AG09319 (cell line): ENCODE measurements at places on chromosomes 5 and 9.

- no peak for DNase-seq
Measured at GRCh38 chr5:127810017-127810416, 106.8 kb downstream of the CCDC192 start.

DNA sequence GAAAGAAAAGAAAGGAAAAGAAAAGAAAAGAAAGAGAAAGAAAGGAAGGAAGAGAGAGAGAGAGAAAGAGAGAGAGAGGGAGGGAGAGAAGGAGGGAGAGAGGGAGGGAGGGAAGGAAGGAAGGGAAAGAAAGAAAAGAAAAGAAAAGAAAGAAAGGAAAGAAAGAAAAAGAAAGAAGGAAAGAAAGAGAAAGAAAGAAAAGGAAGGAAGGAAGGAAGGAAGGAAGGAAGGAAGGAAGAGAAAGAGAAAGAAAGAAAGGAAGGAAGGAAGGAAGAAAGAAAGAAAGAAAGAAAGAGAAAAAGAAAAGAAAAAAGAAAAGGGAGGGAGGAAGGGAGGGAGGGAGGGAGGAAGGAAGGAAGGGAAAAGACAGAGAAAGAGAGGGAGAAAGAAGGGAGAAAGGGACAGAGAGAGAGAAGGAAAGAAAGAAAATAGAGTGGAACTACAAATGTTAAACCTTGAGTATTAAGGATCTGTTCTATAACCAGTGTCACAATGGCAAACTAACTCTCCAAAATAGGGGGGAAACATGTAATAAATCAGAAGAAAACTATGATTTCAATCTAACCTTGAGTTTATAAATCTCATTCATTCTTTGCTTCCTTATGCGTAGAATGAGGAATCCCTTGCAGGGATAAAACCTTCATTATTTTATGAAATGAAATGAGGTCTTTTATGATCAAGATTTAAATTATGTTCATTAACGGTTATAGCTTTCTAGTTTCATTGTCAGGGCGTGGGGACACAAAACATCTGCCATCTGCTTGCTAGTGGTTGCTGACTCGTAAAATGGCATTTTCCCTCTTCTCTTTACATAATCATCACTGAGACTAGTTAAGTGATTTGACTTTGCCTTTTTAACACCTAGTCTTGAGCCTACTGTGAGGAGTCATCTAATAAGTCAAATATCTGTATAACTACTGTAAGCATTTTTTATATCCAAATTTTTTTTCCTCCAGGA, 40.7 kb upstream of the RAD23B start:
- DNase-seq: no peak

DNA sequence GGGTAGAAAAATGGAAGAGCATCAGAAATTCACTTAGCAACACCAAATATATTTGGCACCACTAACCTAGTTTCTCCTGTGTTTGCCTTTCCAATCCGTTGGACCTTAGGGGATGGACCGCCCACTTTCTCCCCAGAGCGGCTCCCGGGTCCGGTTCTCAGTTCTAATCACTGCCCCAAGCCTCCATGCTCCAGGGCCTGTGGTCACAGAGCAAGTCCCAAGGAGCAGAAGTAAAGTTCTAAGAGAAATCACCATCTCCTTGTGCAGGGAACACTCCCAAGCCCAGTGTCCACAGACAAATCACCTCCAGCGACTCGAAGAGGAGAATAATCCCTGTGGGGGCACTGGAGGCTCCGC, 728 bp upstream of the SLC1A1 start:
- no peak for DNase-seq

GRCh38 chr5:60143942-60144549, 250.5 kb upstream of the PDE4D start:
- DNase-seq: no peak

GRCh38 chr5:35487233-35488025, 130.2 kb upstream of the SPEF2 start:
- no peak for DNase-seq

DNA sequence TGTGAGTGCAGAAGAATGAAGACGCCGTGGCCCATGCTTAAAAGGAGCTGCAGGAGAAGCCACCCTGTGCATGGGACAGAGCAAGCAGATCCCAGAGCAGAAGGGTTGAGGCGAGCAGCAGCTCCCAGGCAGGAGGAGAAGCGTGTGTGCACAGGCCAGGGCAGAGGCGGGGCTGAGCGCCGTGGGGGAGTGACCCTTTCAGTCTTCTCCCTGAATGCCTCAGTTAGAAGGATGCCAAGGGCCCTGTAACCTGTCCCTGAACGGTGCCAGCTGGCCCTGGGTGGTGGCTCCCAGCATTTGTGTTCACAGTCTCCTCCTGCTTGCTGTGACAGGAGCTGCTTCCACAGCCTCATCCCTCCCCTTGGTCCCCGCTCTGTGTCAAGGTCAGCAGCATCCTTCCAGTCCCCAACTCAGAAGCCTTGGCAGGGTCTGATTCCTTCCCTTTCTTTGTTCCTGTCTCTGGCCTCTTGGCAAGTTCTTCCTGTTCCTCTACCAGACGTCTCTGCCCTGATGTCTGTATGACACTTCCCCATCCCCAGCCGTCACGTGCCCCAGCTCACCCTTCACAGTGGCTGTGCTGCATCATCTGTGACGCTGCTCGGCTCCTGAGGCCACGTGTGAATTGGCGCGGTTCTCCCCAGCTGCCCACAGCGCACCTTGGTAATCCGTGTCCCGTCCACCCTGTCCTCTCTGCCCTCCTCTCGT, 5.2 kb downstream of the EXOC3 start:
- no peak for DNase-seq

DNA sequence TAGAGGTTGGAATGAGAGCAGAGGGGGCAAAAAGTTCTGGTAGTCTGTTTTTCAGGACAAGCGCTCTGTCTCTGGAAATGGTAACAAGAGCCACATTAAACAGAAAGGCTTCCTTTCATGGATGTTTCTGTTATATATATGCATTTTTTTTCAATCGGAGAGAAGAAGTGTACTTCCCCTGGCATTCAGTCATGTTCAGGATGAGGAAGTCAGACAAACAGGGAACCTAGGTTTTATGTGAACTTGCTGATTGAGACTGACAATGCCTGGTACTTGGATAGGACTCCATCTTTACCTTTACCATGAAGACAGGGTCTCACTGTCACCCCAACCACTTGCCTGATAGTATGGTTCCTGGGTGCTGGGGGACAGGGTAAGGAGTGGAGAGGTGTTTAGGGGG, 30.1 kb upstream of the ZBED3 start:
- DNase-seq: no peak

GRCh38 chr9:14515571-14516198, 177.5 kb downstream of the ZDHHC21 start:
- no peak for DNase-seq

DNA sequence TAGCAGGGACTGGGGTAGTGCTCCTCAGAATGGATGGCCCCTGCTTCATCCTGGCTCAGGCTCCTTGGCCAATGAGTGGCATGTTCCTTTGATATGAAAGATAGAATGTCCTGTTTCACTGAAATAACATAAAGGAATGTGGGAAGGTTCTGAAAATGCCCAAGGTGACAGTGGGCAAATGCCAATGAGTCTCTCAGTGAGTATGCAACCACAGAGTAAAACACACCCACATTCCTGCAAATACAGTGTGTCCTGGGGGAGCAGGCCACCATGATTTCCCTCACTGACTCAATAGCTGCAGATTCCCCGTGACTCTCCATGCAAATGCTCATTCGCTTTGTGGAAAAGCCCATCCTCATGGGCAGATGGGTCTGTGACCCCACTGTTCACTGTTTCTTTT, 36.4 kb downstream of the ZNF366 start:
- no peak for DNase-seq

DNA sequence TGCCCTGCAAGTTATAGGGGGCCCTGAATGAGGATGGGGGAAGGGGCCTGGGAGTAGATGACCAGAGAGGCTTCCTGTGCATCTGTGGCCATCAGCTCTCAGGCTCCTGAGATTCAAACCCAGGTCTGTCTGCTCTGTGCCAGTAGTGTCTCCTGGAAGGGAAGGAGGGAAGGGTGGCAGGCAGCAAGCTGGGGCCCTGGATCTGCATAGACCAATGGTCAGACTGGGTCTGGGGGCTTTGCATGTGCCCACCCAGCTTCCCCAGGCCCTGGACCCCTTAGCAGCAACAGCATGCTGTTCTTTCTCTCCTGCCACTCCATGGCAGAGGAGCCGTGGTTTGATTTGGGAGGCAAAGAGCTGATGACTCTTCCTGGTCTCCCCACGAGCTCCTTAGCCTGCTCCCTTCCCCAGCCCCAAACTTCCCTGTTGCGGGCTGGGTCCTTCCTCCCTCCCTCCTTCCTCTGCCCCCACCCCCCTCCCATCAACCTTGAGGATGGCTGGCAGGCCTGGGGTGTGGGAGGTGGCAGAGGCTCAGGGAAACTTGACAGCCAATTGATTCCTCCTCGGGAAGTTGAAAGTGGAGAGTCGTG, 31.6 kb downstream of the DAB2IP start:
- no peak for DNase-seq

GRCh38 chr9:34694811-34695210, 3.7 kb upstream of the CCL19 start:
- no peak for DNase-seq

GRCh38 chr5:172940268-172941066, 18.8 kb upstream of the RPL26L1 start:
- no peak for DNase-seq

GRCh38 chr5:122864842-122865241, 19.4 kb downstream of the SNX24 start:
- no peak for DNase-seq

DNA sequence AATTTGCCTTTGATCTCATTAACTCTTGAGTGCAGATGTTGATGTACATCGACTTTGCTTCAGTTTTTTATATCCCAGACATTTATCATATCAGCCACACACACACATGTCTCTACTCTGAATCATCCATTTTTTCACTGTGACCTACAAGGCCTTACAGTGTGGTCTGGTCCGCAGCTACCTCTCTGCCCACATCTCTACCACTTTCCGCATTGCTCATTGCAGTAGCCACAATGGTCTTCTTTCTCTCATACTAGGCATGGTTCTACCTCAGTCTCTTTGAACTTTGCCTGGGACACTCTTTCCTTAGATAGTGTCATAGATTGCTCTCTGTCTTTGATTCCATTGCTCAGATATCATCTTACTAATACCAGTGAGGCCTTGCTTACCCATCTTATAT, 87.9 kb upstream of the FSD1L start:
- no peak for DNase-seq

- no peak for DNase-seq
Measured at GRCh38 chr5:1826235-1826980, 25.2 kb downstream of the NDUFS6 start.

DNA sequence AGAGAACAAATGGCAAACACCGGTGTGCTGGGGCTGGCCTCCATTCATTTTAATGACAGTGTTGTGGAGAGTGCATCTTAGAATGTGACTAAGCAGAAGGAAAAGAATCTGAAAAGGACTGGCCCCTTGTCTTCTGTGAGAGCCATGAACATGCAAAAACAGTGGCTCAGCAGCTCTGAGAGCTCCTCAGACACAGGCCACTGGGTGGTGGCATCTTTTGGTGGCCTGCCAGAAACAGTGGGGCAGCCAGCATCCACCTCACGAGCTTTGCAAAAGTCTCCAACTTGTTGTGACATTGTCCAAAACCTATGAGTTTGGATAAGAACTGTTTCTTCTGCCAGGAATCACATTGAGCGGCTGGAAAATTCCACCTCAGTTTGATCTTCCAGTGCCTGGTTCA, 233.4 kb downstream of the NR3C1 start:
- no peak for DNase-seq

DNA sequence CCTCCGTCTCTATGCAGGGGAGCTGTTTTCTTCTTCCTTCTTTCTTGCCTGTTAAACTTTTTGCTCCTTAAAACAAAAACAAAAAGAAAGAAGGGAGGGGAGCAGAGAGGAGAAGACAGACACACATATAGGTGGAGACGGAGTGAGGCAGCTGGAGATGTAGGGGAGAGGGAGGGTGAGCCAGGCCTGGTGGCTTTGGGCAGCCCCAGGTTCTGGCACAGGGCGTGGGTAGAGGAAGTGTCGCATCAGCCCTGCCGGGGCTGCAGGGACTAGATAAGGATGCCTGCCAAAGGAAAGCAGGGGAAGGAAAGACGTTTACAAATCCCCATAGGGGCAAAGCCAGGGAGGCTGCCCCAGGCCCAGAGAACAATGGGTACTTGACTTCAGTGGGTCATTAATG, 38.7 kb upstream of the PTGS1 start:
- no peak for DNase-seq

GRCh38 chr5:68251386-68251785, 35.8 kb downstream of the PIK3R1 start:
- no peak for DNase-seq

DNA sequence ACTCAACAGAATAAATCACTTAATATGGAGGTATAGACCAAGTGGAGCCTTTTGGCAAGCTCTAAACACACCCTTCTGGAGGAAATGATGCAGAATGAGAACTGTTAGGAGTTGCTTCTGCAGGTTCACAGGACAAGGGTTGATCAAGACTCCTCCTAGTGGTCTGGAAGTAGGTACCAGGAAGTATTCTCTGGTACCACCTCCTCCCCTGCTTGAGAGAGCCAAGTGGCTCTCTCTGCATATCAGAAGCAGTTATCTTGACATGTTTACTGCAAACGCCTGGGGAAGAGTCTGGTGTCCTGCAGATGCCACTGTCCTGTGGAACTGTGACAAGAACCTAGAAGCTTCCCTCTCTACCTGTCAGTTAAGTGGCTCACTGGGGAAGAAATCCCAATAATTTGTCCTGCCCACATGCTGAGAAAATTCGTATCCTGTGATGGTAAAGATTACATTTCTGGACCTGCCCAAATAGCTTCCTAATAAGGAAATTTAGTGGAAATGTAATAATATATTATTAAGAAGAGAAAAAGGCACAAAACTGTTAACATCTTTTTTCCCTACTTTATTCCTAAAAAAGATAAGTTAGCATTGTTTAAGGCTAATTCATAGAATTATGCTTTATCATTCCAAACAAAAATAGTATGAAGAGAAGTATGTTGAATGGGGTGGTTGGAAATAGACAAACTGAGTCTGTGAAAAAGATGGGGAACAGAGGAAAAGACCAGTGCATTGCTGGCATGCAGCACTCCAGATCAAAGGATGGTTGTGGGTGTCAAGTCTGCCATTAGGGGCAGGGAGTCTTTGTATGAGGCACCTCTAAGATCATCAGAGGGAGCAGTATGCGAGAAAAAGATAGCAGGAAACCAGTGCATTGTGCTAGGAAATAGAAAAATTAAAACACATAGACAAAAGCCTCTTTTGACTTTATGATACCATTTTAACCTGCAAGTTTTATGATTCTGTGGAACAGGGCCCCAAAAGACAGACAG, 118.8 kb downstream of the CDC42SE2 start:
- DNase-seq: no peak

GRCh38 chr5:147340941-147341340, 106.1 kb downstream of the STK32A start:
- DNase-seq: no peak

DNA sequence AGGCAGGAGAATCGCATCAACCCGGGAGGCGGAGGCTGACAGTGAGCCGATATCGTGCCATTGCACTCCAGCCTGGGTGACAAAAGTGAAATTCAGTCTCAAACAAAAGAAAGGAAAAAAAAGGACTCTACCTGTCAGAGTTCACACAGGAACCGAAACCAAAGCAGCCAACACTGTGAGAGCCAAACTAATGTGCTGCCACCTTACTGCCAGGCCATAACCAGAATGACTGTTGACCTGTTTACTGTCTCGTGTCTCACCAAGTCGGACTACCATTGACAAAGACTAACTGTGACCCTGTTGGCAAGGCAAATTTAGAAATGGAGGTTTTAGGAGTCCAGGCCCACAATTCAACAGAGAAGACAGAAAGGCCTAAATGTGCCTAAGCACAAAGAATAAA, 112.4 kb downstream of the ANXA2R start:
- DNase-seq: no peak

GRCh38 chr9:110809038-110809595, 140.5 kb downstream of the MUSK start:
- no peak for DNase-seq
